Activated B cell treated with CpG ODN at 0.5 μM for 24 hours (primary cell): ENCODE measurements at places on chromosomes 16 and 17. TPM values are rescaled to one million over a fixed set of nuclear protein-coding genes. Genes with fewer than 3 reads are reported as not detected.

- DNase-seq = no peak
Observed at GRCh38 chr16:75095204-75095621, 21.4 kb downstream of the LDHD start.

DNA sequence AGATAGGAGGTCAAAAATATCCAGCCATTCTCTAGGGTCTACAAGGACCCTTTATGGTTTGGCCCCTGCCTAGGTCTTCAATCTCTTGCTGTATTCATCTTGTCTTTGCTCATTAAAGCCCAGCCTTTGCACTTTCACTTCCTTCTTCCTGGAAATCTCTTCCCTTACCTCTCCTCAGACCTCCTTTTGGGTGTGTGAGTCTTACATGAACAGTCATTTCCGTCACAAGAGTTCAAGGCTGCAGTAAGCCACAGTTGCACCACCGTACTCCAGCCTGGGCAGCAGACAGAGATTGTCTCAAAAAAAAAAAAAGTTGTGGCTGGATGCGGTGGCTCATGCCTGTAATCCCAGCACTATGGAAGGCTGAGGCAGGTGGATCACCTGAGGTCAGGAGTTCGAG is 6.0 kb upstream of the ATP1B2 start:
- DNase-seq = no peak

- peak; percentile 57 for DNase-seq
Observed at GRCh38 chr17:48804936-48805411, 12.1 kb downstream of the TTLL6 start.

DNA sequence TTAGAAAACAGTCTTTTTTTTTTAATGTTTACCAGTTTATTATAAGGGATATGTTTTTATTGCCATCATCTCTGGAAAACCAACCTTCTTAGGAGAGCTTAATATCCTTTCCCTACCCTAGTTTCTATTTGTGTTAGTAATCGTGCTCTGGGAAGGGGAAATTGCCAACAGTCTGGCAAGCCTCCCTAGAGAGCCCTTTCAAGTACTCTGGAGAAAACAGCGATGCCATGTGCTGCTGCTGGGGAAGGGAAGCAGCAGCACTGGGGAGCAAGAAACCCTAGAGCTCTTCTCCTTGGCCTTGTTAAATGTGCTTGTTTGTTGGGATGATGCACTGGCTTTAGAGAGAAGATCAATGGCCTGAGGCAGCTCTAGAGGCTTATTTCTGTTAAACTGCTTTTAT is 10.3 kb downstream of the RETREG3 start:
- no peak for DNase-seq

GRCh38 chr16:87764600-87765472 is 950 bp downstream of the KLHDC4 start:
- no peak for DNase-seq

DNA sequence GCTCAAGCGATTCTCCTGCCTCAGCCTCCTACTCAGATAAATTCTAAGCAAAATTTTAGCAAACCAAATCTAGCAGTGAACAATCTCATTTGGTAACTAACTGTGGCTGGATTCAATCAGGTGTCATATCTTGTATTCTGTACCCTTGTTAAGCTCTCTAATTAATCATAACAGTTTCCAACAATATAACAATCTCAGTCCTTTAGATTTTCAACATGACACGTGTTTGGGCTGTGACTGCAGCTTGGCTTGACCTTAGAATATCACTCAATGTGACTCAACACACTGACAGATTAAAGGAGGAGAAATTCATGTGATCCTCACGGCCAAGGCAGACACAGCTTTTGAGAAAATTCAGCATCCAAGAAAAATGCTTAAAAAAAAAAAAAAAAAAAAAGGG is 133.6 kb downstream of the BANP start:
- no peak for DNase-seq

TNS4 gene
- total RNA-seq = 0.18 TPM in 1 of 2 replicates, not detected in the other

GCGR gene
- total RNA-seq = 0.20 TPM in 1 of 2 replicates, not detected in the other
